NCI-H1105 treated with DMSO at 0.1 percent for 48 hours (cell line): ENCODE measurements at places on chromosomes 2 and 18.

DNA sequence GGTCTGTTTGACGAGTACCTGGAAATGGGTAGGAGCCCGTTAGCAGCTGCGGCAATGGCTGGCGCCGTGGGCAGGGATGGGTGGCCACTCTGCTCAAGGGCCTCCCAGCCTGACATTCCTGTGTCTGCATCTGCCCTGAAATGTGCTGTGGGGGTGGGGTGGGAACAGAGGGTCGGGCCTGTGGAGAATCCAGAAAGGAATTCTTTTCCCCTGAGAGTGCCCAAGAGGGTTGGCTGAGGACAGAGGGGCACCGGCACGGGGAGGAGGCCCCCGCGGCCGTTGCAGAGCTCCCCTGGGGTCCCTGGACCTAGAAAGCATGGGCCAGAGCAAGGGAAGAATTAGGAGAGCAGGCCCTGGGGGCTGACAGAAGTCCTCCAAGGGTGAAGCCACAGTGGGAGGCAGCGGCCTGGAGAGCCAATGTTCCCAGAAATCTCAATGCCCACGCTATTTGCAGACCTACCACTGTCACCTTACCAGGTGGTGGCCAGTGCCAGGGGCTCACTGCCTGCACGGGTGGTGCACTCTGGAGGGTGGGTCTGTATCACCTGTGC is 27.8 kb downstream of the ANO7 start:
- DNase-seq: no peak

- no peak for DNase-seq
Measured at GRCh38 chr2:127277028-127277427, 16.9 kb downstream of the ERCC3 start.

DNA sequence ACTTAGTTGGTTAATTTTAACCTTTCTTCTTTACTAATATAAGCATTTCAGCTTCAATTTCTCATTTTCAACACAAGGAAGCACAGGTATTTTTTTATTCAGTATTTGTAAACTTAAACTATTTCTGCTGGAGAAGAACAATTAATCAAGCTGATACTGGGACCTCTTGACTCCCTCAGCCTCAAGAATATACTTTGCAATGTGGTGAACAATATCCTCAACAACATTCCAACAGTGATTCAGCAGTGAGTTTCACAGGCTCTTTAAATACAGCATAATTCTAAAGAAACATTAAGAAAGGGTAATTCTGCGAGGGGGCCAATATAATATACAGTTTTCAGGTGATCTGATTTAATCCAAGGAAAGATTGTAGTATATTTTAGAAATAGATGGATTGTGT is 10.0 kb downstream of the RAPGEF4 start:
- DNase-seq: no peak

DNA sequence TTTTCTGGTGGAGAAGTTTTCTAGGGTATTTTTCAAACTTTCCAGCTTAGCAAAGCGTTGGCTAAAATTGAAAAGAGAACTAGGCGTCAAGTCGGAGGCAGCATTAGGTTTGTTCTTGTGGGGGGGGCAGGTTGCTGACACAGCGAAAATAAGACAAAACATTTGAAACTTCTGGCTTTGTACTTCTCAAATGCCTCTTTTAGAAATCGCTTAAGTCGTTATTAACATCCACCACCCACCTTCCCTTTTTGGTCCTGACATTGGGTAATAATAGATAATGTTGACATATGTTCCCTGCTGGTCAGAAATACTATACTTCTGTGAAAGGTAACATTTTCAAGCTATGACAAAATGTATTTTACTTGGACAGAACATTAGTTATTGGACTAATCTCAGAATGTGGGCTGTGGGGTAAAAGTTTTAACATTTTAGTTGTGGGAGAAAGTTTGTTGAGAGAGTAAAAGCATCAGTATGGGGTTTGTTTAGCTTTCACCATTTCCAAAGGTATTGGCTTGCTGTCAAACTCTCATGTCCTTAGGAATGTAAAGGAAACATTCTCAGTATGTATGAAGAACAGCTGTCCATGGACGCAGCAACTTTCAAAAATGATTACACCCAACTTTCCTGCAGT is 88.1 kb upstream of the ZEB2 start:
- no peak for DNase-seq

GRCh38 chr2:241909769-241910168 is 40.2 kb downstream of the RTP5 start:
- DNase-seq: no peak

DNA sequence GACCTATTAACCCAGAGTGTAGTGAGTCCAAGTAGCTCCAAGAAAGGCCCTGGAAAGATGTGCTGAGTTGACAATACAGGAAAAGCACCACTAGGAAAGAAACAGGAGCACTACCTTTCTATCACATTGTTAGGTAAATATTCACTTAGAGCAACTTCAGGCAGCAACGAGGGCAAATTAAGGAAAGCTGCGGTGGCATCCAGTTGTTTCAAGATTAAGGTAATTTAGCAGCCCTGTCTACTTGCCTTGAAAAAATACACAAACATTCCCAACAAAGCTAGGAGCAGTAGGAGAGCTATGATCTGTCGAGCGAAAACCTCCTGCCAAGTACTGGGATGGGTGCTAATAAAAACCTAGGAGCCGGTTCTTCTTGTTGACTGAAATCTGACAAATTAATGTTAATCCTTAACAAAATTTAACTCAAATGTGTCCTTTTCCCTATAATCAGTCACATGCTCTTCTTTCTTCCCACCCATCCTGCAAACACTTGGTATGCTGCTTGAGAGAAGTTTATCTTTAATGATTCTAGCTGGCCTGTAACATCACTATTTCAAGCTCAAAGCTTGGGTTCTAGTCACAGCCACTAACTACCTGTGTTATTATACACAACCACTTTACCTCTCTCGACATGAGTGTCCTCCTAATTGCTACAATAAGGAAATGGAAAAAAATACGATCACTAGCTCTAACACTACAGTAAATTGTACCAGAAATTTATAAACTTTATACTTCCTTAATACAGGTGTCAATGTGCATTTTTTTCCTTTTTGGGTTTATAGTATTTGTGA is 2.0 kb downstream of the ACAA2 start:
- peak; percentile 42 for DNase-seq

DNA sequence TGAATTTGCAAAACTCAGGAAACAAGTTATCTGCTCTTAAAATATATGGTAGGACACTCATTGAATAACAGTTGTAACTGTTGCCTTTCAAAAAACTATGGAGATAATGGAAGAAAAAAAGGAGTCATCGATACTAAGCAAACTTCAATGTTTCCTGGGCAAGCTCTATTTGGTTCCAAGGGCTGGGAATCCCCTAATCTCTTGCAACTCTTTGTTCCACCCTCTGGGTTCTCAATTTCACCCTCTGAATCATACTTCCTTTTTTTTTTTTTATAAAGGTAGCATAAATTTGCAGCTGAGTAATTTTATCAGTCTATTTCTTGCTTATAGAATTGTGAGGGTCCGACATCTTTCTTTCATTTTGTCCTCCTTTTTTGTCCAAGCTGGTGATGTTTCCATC is 36.7 kb downstream of the SLC9A4 start:
- no peak for DNase-seq

DNA sequence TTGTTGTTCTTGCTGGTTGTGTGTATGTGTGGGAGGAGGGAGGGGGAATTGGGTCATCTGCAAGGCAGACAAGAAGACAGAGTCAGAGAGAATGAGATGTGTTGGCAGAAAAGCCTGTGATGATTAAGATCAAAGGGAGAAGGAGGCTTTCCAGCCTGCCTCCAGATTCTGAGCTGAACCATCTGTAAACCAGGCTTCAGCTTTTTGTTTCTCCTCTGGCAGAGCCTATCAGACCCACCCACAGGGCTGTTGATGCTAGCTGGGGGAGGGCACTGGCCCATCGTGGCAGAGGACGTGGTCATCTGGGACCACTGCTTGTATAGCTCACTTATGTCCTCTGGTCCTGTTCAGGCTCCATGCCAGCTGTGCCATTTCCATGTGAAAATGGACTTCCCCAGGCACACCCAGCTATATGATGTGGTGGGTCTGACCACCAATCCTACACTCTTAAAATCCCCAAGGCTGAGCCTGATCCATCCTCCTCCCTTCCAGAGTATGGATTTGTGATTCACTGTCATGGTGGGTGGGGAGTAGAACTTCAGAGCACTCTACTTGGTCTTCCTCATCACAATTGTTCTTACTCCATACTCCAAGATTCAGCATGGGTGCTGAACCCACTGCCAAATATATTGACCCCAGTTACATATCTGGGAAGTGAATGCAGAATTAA is 27.8 kb upstream of the COL6A3 start:
- DNase-seq: no peak

DNA sequence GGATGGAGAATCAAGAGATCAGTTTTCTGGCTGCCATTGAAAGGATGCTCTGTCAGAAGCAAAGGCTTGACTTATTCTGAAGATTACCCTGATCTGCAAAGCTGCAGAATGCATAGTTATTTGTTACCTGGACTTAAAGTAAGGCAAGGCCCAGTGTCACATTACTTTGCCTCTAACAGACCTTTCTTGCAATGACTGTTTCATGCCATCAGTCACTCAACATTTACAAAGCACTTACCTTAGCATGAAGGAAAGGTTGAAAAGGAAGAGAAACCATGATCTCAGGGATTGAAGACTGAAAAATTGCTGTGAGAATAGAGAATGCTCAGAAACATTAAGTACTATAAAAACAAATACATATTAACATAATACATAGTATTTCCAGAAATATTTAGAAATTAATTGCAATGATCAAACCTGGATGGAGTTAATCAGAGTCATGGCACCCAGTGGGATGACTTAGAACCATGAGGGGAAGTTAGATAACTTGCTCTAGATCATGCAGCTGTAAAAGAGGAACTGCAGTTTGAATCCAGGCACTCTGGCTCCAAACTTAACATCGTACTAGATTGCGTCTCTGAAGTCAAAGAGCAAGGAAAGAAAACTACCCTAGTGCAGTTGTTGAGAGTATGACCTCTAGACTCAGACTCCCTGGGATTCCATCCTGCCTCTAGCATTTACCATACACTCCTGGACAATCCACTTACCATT is 26.5 kb upstream of the FAM117B start:
- DNase-seq: no peak

GRCh38 chr2:206836722-206837121 is 71.3 kb downstream of the FASTKD2 start:
- DNase-seq: peak; percentile 1

DNA sequence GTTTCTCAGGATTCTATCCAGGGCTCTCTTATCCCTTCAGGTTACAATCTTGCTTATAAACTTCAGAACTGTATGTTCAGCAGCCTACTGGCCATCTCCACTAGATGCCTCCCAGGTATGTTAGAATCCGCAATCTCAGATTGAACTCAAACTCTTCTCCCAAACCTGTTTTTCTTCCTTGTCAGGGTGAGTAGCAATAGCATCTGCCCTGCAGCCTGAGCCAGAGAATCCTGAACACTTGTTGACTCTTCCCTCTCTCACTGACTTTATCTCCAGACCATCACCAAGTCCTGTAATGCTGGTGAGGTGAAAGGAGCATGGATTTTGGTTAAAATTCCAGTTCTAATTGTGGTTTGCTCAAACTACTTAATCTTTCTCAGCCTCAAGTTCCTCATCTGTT is 82.6 kb upstream of the ALPP start:
- DNase-seq: no peak

DNA sequence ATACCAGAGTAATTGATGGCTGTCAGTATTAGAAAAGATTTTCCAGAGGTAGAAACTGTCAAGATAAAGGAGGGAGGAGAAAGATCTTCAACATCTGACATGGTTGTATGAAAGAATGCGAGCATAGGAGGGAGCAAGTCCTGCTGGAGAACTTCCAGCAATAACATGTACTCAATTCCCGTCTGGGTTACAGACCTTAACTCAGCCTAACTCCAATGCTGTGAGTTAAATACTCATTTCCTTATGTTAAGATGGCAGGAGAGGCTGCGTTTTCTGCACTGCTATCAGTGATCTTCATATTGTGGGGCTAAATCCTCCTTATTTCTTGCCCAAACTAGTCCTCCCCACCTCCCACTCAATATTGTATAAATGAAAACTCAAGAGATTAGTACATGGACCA is 6.7 kb upstream of the CERS6 start:
- no peak for DNase-seq

- DNase-seq: no peak
Measured at GRCh38 chr2:202429164-202429980, 53.2 kb downstream of the BMPR2 start.

GRCh38 chr2:221554769-221555493 is 17.2 kb downstream of the EPHA4 start:
- no peak for DNase-seq

- DNase-seq: peak; percentile 98
Measured at GRCh38 chr18:51890762-51891161, 449.2 kb upstream of the DCC start.

GRCh38 chr2:122866095-122866494 is 1110.6 kb downstream of the TSN start:
- DNase-seq: no peak

DNA sequence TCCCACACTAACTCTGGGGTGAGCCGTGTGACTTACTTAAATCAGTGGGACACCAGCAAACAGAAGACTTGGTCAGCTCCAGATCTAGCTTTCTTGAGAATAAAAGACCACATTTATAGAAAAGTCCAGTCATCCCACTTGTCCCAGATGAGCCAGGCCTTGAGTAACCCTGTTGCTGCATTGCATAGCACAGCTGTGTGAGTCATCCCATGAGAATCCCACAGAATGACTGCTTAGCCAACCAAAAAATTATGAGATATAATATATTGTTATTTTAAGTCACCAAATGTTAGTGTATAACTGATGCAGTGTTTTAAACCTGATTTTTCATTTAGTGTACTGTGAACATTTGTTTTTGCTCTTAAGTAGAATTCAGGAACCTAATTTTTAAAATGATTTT is 94.2 kb upstream of the FSHR start:
- no peak for DNase-seq

GRCh38 chr2:39981883-39982311 is 202.8 kb upstream of the THUMPD2 start:
- DNase-seq: peak; percentile 95

DNA sequence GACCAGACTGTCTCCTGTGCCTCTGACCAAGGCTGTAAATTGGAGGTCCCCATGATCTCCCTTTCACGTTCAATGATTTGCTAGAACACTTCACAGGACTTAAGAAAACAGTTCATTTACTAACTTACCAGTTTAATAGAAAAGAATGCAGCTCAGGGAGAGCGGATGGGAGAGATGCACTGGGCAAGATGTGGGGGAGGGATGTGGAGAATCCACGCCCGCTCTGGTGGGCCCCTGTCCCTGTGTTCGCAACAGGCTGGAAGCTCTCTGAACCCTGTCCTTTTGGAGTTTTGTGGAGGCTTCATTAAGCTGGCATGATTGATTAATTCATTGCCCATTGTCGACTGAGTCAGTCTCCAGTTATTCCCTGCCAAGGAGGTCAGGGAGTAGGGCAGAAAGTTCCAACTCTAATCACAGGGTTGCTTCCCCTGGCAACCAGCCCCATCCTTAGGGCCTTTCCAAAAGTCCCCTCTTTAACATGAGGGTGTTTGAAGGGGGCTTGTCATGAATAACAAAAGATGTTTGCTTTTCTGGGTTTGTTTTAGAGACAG is 257.1 kb downstream of the ACKR3 start:
- no peak for DNase-seq
